ENCODE measurements at places on chromosomes 2 and 18.
A peak's percentile ranks its signal among the peaks of the same experiment; 100 is the strongest.

DNA sequence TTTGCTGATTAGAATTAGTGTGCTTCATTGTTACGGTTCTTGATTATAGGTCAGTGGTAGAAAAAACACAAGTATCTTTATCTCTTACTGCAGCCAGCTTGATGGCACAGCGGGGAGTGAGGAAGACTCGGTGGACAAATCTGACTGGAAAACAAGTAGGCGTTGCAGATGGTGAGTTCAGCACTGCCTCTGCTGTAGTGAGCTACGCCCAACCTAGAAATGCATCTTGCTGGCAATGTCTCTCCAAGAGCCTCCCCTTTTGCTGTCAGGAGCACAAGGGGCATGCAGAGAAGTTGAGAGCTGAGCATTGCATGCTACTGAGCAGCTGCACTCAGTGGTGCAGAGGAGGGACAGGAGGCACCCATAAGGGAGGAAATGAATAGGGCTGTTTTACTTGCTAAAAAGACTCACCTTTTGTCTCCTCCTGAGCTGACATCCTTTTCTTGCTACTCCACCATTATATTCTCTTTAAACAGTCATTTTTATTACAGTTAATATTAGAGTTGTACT lies 977.3 kb upstream of the ACVR2A start:
- no peak for DNase-seq

DNA sequence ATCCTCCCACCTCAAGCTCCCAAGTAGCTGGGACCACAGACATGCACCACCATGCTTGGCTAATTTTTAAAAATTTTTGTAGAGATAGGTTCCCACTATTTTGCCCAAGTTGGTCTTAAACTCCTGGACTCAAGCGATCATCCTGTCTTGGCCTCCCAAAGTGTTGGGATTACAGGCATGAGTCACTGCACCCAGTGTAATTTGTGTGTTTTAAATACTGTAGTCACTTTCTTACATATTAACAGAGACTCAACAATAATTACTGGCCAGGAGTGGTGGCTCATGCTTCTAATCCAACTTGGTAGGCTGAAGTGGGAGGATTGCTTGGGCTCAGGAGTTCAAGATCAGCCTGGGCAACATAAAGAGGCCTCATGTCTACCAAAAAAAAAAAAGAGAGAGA lies 293.0 kb downstream of the RDH14 start:
- DNase-seq = no peak

DNA sequence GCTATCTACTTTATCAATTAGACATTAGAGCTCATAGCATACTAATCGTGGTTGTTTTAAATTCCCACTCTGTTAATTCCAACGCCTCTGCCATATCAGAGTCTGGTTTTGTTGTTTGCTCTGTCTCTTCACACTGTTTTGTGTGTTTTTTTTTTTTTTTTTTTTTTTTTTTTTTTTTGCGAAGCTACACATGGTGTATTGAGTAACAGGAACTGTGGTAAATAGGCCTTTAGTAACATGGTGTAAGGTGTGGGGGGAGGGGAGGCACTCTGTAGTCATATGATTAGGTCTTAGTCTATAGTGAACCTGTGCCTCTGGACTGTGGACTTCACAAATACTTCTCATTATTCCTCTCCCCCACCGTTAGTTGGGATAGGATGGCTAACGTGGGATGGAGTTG lies 370.7 kb upstream of the RAB12 start:
- DNase-seq = no peak

DNA sequence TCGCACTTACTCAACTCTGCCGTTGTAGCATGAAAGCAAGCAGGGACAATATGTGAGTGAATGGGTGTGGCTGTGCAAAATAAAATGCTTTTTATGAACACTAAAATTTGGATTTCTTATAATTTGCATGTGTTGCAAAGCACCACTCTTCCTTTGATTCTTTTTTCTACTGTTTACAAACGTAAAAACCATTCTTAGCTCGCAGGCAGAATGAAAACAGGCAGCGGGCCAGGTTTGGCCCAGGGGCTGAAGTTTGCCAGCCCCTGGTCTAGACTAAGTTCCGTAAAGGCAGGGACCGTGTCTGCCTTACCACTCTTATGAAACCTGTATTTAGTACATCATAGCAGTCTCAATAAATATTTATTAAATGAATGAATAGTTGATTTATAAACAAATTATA lies 83.7 kb upstream of the SPATS2L start:
- DNase-seq = no peak

DNA sequence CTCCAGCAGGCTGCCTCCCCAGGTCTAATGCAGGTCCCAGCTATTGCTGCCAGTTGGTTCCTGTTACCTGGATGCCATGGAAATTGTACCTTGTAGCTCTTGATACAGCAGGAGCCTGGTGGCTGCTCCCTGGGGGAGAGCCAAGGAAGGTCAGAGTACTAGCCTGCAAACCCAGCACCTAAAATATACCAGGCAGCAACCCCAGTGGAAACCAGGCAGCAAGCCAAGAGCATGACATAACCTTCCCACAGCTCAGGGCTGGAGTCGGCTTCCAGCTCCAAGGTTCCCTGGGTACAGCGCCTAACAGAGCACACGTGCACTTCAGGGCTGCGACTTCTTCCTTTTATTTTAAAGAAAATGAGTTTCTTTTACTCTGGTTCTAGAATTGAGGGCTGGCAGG lies 30.3 kb downstream of the TNP1 start:
- peak; percentile 14 for DNase-seq

GRCh38 chr2:105951384-105951694 lies 206.6 kb downstream of the NCK2 start:
- DNase-seq = no peak

GRCh38 chr18:54945576-54946125 lies 13.6 kb downstream of the CCDC68 start:
- no peak for DNase-seq

GRCh38 chr2:240133401-240133800 lies 2.7 kb downstream of the COPS9 start:
- no peak for DNase-seq

- DNase-seq = no peak
These were observed 87.3 kb upstream of the B3GNT7 start for GRCh38 chr2:231308219-231308618.

DNA sequence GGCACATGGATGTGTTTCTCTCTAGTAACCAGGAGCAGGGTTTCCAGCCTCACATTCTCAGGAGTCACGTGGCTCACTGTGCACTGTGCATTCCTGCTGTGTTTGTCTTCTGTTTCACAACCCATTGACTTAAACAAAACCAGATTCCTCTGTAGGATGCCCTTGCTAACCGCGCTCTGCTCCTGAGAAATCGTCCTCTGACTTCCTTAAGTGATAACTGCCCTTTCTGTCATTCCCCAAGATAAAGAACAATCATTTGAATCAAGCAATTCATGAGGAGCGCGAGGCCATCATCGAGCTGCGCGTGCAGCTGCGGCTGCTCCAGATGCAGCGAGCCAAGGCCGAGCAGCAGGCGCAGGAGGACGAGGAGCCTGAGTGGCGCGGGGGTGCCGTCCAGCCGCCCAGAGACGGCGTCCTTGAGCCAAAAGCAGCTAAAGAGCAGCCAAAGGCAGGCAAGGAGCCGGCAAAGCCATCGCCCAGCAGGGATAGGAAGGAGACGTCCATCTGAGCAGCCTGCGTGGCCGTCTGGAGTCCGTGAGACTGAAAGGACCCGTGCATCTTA lies 60.2 kb downstream of the RALBP1 start:
- peak; percentile 96 for DNase-seq

- DNase-seq = peak; percentile 62
These were observed 148.8 kb upstream of the SRD5A2 start for GRCh38 chr2:31729442-31730092.
